ENCODE measurements at places on chromosomes 1 and 21.

GRCh38 chr1:6770751-6771440 is 14.4 kb upstream of the CAMTA1 start:
- DNase-seq, result no peak

DNA sequence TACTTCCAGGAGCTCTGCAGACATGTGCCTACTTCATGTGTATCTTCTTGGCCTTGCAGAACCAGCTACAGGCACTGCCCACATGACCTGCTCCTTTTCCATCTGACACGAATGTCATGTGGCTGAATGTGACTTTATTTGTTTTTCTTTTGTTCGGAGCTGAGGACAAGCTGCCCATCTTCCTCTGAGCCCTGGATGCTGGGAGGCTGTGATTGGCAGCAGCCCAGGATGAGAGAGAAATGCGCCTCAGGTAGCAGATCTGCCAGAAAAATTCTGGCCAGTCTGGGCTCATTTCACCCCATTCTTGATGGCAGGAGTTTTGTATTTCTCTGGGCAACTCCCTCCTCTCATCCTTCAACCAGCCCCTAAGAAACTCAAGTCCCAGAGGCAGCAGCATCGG is 372.0 kb downstream of the RPS6KC1 start:
- DNase-seq, result no peak

DNA sequence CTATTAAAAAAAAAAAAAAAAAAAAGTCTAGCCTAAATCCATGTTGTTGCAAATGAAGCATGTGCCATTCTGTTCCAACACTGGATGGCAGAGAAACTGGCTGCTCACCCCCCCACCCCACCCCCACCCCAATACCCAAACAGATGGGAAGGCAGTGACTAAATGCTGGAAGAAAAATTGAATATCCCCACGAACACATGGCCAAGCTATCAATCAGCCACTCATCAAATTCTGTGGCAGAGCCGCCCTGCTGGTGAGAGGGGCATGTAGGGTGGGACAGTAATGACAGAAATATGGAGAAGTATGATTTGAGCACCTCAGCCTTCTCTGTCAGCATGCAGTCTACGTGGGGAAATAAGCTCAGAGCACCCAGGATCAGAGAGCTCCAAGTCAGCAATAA is 34.1 kb downstream of the OPTC start:
- DNase-seq, result no peak

- no peak for DNase-seq
Observed at GRCh38 chr1:11521582-11522399, 42.8 kb downstream of the DISP3 start.

GRCh38 chr1:204704794-204705492 is 19.4 kb upstream of the LRRN2 start:
- no peak for DNase-seq
